PC-3 (cell line): ENCODE measurements at places on chromosomes 5 and 9.

- DNase-seq, result no peak
Measured at GRCh38 chr9:114754581-114754980, 51.3 kb downstream of the TNFSF15 start.

GRCh38 chr5:93189707-93190120 is 391.3 kb downstream of the NR2F1-AS1 start:
- DNase-seq, result peak; percentile 97

- DNase-seq, result no peak
Measured at GRCh38 chr9:36292641-36293040, 34.4 kb upstream of the GNE start.

- DNase-seq, result no peak
Measured at GRCh38 chr5:113615708-113616107, 102.2 kb downstream of the YTHDC2 start.

GRCh38 chr9:76310991-76311390 is 83.2 kb downstream of the RFK start:
- no peak for DNase-seq

- peak; percentile 95 for DNase-seq
Measured at GRCh38 chr9:114718801-114719221, 36.8 kb upstream of the TEX48 start.

GRCh38 chr5:154117930-154118329 is 72.6 kb upstream of the GALNT10 start:
- no peak for DNase-seq

GRCh38 chr9:23050548-23050947 is 603.9 kb downstream of the DMRTA1 start:
- no peak for DNase-seq

GRCh38 chr5:36611520-36612274 is 5.3 kb downstream of the SLC1A3 start:
- DNase-seq, result no peak

DNA sequence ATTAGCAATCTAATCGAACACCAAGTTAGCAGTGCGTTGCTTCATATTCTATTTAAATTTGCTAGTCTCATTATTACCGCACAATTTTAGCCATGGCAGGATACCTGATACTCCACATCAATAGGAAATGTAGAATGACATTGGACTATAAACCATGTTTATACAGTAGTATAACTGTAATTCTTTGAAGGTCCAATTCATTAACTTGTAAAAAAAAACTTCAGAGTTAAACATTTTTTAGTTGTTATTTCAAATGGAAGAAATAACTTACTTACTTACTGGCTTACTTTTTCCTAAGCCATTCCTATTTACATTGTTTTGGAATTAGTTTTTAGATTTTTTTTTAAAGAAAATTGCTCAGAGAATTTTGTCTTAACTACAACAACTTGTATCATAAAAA is 35.4 kb upstream of the ACOT12 start:
- no peak for DNase-seq
